8988T (cell line): ENCODE measurements at places on chromosomes 11 and 22.

DNA sequence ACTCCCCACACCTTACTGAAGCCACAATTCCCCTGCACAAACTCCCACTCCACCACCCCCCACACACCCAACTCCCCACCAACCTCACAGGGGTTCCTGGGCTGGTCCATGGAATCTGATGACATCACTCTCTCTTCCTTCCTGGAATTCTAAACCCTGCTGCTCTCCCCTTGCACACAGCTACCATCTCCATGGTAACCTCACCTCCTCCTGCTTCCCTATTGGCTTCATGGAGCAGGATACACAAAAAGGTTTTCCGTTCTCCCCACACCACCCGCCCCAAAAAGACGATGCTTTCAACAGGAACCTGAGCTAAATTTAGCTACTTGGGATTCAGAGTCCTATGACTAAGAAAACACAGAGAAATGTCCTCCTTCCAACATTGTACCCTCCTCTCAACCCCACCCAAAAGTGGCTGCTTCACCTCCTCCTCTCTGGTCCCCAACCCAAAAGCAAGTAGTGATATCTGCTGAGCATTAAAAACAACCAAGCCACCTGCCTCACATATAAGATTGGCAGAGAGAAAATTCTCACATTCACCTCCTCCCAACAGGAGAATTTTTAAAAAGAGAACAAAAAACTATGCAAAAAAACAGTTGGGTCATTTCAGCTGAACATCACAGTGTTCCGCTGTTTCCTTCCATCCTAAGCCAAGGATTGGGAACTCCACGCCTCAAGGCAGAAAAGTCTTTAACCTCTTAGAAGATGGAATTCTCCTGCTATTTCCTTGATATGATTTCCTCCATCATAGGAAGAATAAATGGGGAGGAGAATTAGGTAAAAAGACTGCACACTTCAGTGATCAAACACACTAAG, 66.9 kb downstream of the RBFOX2 start:
- DNase-seq: no peak

DNA sequence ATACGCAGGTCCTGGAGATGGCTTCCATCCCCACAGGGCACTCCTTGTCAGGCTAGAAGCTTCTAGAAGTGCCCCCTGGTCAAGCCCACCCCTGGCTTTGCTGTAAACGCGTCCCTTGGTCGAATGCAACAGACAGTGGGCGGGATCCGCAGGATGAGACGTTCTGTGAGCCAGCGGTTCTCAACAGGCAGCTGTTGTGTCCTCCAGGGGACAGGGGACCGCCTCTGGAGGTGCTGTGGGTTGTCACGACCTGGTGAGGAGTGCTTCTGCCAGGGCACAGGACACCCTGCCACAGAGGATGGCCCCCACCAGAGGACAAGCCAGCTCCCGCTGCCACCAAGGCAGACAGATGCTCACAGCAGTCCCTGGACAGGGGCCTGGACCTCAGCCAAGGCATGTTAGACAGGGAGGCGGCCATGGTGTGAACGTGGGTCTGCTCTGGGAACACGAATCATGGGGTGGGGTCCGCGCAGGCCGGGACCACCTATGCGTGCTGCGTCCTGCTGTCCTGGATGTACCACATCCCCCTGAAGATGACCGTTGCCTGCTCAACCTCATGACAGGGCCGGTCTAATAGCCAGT, 11.7 kb downstream of the CRELD2 start:
- DNase-seq: no peak

DNA sequence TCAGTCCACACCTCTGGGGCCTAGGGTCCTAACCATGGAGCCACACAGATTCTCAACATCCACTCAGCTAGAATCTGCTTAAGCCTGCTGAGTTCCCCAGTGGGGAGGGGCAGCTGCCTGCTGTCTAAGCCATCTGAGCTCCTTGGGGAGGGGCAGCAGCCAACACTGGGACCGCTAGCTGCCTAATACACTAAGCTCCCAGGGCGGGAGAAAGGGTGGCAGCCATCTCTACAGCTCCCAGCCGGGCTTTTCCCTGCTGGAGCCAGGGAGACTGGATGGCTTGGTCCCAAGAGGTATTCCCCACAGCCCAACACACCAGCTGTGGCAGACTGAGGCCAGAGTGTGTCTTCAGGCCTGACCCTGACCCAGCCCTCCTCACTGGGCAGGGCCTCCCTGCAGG, 217.3 kb upstream of the TMEM45B start:
- no peak for DNase-seq

DNA sequence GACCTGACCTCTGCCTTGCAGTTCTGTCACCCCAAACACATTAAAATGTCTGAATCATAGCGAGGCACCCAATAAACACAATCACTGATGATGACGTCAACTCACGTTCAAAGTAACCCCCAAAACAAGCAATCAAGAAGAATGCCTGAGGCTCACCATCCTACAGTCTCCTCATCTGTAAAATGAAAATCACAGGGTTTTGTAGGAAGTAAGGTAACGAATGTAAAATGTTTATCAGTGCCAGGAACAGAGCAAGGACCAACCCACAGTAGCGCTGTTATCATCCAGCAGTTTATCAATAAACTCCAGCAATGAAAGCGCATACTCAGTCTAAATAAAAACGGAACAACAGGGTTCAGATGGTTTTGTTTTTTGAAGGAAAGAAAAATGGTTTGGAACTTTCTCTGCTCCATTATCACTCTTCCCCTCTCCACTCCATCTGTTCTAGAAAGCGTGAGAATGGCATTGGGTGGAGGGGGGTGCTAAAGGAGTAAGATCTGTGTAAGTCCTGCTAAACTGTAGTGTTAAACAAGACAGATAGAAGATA, 110.5 kb downstream of the MICAL3 start:
- DNase-seq: no peak

DNA sequence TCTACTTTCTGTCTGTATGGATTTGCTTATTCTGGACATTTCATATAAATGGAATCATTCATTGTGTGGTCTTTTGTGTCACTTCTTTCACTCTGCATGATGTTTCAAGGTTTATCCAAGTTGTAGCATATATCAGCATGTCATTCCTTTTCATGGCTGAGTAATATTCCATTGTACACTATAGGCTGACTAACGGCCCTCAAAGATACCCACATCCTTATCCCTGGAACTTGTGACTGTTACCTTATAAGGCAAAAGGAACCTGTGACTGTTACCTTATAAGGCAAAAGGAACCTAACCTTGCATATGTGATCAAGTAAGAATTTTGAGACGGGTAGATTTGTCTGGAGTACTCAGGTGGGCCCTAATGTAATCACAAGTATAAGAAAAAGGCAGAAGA, 111.8 kb downstream of the CSNK2A3 start:
- no peak for DNase-seq

- DNase-seq: no peak
Measured at GRCh38 chr11:44167046-44167445, 71.6 kb downstream of the EXT2 start.

DNA sequence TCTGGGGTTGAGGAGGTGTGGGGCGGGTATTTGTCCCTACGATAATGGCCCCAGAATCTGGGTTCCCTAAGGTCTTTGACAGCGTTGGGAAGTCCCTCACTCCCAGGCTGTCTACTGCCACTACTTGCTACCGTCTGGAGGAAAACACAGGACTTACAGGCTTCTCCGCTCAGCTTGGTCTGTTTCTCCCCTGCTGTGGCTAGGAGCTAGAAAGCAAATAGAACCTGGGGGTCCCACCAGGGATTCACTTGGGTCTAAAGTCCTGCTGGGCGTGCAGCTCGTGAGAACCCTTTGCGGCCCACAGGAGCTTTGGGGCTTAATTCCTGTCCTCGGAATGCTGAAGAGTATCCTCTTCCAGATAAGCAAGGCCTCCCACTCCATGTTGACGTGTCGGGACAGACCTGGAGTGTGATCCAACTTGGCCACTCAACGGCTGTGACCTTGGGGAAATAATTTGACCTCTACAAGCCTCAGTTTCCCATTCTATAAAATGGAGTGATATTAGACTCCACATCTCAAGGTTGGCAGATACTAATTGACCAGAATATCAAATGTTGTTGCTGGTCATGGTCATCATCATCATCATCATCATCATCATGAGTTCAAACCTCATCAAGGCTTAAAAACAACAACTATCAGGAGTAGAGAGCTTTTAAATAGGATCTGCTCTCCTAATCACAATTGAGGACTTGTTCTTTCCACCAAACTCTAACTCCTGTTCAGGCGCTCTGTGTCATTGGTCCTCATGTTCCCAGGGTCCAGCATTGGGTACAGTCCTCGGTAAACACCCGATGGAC, 1.7 kb upstream of the MYBPC3 start:
- no peak for DNase-seq
